ENCODE measurements at places on chromosomes 4 and X.
A peak's percentile ranks its signal among the peaks of the same experiment; 100 is the strongest.

- DNase-seq: peak; percentile 72
Measured at GRCh38 chr4:101345596-101346350, 1.6 kb downstream of the PPP3CA start.

DNA sequence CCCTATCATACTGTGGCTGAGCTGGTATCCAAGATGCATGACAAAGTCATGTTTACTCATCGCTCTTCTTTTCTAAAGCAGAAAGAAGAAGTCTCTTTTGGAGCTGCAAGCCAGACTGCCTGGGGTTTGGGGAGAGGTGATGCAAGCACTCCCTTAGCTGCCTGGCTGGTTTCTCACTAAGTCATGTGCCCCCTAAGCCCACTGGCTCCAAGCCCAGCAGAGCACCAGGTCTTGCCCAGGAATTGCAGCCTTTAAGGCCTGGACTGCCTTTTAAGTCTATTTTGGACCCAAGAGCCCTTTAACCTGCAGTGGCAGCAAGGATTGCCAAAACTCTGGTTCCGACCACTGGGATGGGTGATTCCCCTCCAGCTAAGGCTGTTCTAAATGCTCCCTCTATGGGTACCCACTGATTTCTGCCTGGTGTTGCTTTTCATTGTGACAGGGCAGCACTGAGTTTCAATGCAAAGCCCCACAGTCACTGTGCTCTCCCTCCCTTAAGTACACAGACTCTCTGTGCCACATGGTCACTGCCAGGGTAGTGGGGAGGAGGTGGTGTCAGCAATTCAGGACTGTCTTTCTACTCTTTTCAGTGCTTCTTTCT lies 548.6 kb downstream of the TLL1 start:
- no peak for DNase-seq

DNA sequence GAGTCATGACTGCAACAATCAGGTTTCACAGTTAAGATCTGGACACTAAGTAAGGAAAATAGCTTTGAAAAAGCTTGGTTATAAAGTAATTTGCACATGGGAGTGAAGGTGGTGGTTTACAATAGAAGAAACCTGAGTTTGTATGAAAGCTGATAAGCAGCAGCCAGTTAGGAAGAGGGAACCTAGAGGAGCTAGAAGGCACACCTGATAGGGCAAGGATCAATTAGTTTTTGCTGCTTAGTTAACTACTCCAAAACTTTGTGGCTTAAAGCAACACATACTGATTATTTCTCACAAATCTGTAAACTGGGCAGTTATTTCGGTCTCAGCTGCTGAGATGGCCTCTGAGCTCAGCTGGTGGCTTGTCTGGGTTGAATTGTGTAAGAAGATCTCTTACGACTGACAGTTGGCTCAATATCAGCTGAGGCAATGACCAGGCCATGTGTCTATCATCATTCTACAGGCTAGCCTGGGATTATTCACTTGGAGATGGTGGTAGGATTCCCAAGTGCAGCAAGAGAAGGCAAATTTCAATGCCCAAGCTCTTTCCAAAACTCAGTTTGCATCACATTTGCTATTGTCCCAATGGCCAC lies 255.0 kb upstream of the PITX2 start:
- no peak for DNase-seq

DNA sequence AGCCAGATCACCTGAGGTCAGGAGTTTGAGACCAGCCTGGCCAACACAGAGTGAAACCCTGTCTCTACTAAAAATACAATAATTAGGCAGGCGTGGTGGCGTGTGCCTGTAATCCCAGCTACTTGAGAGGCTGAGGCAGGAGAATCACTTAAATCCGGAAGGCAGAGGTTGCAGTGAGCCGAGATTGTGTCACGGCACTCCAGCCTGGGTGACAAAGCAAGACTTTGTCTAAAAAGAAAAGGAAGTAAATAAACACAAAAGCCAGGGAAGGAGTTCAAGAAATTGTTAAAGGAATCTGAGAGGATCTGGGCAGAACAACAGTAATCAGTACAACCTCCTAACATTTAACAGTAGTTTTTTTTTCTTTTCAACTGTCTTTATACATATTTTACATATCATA lies 48.7 kb upstream of the ARHGEF6 start:
- no peak for DNase-seq

GRCh38 chrX:67334323-67334722 lies 209.5 kb upstream of the AR start:
- no peak for DNase-seq

- no peak for DNase-seq
Measured at GRCh38 chrX:38313190-38313589, 14.1 kb downstream of the RPGR start.

DNA sequence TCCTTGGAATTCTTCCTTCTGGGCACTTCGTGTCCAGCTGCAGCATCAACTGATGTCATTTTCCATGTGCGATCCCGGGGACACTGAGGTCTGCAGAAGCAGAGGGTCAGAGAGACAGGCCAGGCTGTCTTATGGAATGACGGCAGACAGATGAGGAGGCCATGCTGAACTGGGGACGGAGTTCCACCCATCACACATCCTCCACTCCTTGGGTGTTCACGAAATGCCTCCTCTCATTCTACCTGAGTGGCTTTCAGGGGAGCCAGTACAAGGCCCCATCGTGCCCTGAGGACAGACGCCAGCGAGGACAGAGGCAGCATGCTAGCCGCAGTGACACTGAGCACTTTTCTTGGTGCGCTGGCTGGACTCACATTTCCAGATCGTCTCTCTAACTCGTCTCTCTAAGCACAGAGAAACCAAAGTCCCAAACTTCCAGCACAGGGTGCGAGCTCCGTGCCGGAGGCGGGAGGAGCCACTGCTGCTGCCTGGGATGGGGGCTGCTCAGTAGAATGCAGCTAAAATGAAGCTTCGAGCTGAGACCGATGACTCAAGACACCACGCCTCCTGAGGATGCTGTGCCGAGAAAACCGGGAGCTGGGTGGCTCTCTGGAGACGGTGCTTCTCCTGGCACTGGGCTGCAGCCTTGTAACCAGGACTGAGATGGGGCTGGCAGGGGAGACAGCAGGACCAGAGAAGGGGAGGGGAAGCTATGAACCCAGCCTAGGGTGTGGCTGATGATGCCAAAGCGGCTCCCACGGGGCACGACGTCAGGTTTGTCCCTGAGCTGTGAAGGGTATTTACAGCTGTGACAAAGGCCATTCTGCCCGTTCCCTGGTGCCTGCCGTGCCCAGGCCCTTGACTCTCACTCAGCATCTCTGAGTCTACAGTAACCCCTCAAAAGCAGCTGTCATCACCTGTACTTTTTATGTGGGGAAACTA lies 8.2 kb downstream of the ABLIM2 start:
- DNase-seq: no peak

- no peak for DNase-seq
Measured at GRCh38 chr4:168451744-168452390, 28.4 kb downstream of the DDX60L start.

- DNase-seq: no peak
Measured at GRCh38 chr4:111502626-111503025, 642.6 kb upstream of the FAM241A start.

DNA sequence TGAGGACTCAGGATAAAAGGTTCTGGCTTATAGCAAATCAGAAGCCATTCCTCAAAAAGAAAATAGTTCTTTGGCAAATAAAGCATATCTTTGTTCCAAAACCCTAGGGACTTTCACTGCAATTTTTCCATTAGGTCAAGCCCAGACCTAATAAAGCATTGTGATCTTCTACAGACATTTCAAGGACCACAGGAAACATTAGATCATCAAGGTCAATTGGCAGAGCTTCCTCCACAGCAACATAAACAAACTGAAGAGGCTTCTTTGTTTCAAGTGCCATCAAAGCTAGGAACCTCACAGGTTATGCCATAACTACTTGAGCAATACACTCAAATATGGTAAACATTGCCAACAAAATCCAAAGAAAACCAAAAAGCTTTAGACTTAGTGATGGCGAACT lies 144.9 kb downstream of the ANXA5 start:
- DNase-seq: no peak

DNA sequence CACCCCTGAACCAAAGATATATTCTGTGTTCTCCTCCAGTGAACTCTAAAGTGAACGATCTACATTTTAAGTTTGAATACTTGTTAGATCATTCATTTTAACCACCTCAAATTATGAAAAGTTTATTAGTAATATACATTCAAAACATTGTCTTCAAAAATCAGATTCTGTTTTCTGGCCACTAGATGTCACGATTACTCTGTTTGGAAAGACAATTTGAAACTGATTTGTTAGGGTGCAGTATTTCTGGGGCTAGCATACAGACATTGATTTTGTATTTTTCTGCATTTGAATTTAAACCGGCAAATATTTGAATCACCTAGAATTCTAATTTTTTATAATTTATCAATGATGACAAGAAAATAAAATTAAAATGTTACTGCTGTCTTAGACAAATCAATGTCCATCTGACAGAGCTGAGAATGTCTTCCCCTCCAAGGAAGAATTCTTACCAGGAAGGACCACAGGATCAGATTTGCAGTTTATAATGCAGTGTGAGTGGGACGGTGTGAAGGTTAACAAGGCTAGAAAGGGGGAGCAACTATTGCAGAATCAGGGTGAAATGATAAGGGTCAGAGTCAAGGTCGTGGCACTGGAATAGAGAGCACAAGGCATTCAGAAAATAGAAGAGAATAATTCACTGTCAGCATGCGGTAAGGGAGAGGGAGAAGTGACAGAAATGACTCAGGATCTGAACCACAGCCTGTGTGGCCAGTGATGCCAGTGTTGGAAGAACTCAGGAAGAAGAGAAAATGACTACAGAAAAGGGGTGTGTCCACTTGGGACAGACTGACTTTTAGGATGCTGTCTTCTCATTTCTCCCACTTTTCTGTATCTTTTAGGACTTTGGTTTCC lies 91.6 kb downstream of the ANXA10 start:
- DNase-seq: no peak

- peak; percentile 55 for DNase-seq
Measured at GRCh38 chrX:37746218-37746941, 33.5 kb upstream of the CYBB start.

DNA sequence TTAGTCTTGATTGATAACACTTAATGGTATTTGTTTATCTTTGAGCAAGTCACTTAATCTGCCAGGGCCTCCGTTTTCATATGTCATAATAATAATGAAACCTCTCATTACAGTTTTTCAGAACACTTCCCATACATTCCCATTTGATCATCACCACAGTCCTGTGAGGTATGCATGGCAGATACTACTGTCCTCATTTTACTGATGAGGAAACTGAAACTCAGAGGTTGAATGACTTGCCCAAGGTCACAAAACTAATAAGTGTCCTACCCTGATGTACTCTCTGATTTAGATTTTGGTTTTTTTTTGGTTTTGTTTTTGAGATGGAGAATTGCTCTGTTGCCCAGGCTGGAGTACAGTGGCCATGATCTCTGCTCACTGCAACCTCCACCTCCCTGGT lies 25.7 kb downstream of the ZFX start:
- no peak for DNase-seq

DNA sequence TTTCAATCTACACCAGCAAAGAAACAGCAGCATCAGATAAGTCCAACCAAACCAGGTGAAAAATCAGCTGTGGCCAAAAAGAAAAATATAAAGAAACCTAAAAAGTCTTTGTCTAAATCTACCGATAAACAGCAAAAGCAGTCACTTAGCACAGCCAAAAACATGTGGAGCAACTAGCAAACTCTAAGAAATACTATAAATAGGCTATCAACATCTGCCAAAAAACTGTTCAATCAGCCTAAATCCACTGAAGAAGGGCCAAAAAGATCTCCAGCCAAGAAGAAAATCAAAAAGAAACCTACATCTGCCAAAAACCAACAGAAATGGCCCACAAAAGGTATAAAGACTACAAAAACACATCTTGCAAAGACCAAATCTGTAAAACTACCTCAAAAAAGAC lies 36.7 kb upstream of the CABS1 start:
- DNase-seq: no peak

GRCh38 chr4:52423967-52424366 lies 235.1 kb downstream of the USP46 start:
- no peak for DNase-seq

DNA sequence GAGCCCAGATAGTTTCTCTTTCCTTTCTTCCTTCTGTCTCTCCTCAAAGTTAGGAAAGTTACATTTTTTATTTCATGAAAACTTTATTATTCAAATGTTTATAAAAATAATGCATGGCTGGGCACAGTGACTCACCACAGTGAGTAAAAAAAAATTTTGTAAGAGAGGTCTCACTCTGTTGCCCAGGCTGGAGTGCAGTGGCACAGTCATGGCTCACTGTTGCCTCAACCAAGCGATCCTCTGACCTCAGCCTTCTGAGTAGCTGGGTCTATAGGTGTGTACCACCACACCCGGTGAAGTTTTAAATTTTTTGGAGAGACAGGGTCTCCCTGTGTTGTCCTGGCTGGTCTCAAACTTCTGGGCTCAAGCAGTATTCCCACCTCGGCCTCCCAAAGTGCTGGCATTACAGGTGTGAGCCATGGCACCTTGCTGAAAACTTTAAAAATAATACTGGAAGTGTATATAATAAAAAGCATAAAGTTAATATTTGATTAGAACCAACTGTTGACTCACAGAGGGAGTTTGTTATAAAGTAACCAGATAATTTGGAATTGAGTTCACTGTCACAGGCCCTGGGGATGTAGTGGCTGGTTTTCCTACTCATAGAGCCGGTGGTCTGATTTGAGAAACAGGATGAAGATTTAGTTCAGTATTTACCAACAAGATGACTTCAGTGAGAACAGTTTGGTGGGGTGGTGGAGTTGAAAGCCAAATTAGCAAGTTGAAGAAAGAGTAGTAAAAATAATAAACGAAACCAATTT lies 18.0 kb downstream of the CMC4 start:
- no peak for DNase-seq
